ENCODE measurements at places on chromosomes 1 and 21. TPM values are rescaled to one million over a fixed set of nuclear protein-coding genes. Genes with fewer than 3 reads are reported as not detected.

The TSSK3 gene
- 0.40 TPM for total RNA-seq

GRCh38 chr1:15940110-15941043 lies 35.5 kb downstream of the ZBTB17 start:
- no peak for DNase-seq

The RXFP4 gene
- not detected for total RNA-seq

The VTCN1 gene
- total RNA-seq, result not detected

DNA sequence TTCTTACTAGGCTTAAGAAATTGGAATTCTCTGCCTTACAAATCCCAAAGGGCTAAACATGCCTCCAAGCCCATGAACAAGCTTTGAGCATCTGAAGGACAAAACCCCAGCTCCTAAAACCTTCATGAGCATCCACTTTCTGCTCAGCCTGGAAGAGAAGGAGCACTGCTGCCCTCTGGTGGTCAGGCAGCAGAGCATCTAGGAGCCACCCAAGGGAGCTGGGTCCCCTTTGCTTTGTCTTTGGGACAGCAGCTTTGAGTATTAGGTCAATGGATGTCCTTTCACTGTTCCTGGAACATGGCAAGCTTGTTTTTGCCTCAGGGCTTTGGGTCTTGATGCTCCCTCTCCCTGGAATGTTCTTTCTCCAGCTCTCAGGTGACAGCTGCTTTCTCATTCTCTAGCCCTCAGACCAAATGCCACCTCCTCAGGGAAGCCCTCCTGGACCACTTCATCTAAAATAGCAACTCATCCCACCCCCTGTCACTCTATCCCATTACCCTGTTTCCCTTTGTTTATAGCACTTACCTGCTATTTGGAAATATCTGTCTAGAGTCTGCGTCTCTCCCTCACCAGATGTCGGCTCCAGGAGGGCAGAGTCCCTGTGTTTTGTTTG lies 25.7 kb downstream of the RAB7B start:
- DNase-seq, result peak; percentile 78

- no peak for DNase-seq
These were observed 34.5 kb downstream of the CTNNBIP1 start for GRCh38 chr1:9875636-9876000.

The MORC3 gene
- 17.9 TPM for total RNA-seq

DNA sequence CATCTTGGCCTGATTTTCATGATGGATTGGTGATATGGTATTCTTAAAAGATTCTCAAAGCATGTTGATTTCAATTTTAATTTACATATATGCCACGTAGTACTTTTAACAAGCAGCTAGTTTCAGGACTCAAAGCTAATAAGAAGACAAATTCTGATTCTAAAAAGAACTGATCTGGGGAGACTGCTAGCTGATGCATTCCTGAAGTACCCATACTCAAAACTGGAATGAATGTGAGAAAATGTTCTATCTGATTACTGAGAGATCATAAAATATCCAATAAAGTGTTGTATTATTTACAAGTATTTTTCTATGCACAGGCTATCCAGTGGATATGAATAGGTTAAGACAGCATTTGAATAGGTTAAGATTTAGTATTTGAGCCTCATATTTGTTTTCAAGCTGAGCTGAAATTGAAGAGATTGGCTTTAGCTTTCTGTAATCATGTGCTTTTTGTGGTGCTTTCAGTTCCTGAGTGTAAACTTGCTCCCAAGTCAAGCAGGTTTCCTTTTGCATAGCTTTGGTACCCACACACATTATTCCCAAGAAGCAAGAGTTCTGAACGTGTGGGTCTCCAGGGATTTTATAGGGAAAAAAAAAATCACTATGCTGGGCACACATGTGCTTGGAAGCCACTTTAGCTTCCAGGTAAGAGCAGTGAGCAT lies 114.1 kb downstream of the VPS13D start:
- no peak for DNase-seq

DNA sequence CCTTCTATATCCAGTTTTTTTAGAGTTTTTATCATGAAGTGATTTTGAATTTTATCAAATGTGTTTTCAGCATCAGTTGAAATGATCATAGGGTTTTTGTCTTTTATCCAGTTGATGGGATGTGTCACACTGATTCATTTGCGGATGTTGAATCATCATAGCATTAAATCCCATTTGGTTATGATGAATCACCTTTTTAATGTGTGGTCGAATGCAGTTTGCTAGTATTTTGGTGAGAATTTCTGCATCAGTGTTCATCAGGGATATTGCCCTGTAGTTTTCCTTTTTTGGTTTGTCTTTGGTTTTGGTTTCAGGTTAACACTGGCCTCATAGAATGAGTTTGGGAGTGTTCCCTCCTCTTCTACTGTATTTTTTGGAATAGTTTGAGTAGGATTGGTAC lies 80.3 kb downstream of the DIRAS3 start:
- peak; percentile 98 for DNase-seq

Measured in LHCN-M2 (cell line).